ENCODE measurements at places on chromosomes 7 and 10. TPM values are rescaled to one million over a fixed set of nuclear protein-coding genes. Genes with fewer than 3 reads are reported as not detected.

- DNase-seq: no peak
Observed at GRCh38 chr10:24446739-24447138, 237.8 kb downstream of the KIAA1217 start.

DNA sequence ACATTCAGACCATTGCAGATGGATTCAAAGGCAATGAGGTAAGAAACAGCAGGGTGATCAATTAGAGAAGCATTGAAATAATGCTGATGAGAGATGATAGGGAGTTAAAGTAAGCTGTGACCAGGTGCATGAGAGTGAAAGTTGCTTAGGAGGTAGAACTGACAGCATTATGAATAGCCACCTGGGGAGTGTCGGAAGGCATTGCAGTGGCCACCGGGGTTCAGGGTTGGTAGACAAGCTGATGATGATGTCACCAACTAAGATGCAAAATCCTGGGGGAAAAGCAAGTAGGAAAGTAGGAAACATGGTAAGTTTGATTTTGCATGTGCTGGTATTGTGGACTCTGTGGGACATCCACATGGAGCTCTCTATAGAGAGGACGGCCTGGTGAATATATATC lies 211.9 kb upstream of the ETV1 start:
- DNase-seq: no peak

DNA sequence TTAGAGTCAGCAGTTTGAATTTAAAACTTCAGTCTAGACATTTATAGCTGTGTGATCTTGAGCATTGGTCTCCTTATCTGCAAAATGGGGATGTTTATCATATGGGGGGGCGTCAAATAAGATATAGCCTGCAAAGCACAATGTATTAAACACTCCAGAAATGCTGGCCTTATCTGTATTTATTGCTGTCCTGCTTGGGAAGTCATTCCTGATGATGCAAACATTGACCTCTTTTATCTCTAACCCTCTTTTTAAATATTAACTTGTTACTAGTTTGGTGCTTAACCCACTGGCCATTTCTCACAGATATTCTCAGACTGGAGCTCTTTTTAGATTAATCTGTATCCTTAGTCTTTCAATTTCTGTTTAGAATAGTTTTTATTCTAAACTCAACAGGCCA lies 13.2 kb downstream of the MRPS33 start:
- no peak for DNase-seq

DNA sequence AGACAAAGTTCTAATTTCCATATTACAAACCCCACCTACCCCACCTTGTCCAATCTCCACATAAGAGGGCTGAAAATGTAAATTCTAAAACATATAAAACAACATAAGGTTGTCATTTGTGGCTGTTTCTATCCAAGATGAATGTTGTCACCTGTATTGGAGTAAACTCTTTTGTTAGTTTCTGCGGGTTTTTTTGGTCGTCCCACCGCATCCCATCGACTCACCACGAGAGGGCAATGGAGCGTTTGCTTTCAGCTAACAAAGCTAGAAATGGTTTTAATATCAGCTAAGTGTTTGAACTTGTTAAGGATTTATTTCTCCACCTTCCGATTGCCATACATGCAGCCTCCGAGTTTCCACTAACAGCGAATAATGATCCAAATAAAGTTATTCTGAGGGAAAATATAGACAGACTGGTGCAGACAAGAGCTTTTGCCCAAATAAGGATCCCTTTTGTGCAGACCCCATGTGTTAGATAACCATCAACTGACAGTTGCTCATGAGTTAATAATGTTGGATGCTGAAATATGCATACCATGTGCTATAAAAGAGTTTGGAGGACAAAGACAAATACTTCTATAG lies 137.2 kb downstream of the ARID5B start:
- DNase-seq: peak; percentile 29

DNA sequence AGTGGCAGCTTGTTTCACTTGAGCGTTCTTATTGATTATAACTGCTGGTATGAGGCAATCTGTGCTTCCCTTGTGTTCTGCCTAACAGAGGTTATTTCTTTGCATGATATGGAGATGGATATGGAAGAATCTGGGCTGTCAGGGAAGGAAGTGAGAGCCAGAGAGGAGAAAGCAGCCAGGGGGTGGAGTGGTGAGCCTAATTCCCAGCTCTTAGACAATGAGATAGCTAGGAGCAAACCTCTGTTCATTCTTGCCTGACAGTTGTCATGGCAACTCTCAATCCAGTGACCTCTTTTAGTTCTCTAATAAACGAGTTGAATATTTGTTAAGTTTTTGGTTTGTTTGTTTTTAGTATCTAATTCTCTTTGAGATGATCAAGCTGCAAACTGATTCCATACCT lies 214.3 kb downstream of the NRG3 start:
- DNase-seq: no peak

DNA sequence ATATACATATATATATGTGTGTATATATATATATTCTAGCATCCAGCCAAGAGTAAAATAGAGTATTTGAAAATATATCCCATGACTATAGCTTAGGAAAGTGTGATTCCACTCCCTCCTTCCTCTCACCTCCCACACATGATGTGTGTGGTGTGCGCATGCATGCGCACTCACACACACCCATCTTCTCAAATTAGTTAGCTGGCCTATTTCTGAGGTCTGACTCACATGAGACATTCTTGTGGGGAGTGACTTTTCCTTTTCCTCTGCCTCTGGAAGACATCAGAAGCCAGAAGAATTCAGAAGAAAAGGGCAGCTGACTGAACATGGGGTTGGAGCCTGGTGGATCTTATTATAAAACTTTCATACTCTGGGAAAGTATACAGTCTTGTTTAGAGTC lies 793.5 kb upstream of the ZNF722 start:
- no peak for DNase-seq

DNA sequence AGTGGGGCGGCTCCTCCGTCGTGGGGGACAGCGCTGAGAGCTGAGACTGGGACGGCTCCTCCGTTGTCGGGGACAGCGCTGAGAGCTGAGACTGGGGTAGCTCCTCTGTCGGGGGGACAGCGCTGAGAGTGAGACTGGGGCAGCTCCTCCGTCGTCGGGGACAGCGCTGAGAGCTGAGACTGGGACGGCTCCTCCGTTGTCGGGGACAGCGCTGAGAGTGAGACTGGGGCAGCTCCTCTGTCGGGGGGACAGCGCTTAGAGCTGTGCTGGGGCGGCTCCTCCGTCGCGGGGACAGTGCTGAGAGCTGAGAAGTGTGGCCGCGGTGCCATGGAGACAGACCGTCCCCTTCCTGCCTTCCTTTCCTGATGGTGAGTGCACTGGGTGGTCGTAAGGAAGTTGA lies 136.4 kb downstream of the DYNC2I1 start:
- no peak for DNase-seq

DNA sequence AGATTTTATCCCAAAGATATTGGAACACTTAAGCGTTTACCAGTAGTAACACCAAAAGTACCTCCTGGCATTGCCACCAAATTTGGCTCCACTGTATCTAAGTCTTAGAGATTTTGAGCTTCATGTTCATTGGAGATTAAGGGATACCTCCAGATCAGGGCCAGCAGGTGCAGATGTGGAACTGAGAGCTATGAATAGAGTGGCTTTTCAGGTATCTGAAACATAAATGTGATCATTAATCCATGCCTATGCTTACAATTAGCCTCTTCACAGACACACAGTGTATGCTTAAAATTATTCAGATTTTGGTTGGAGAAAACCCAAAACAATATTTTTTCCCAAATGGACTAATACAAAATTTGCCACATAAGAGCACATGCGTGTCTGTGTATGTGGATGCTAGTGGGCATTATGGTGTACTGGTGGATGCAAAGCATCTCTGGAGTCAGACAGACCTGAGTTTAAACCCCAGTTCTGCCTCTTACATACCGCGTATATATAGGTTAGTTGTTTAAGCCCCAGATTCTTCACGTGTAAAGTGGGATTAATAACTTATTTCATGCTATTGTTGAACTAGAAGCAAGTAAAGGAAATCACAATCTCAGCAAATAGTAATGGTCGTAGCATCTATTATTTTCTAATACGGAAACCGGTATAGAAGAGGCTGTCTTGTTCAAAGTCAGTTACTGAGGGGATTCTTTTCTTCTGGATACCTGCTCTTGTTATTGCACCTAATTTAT lies 6.8 kb upstream of the LRRC4 start:
- DNase-seq: no peak

GRCh38 chr7:30223896-30224295 lies 60.5 kb upstream of the ZNRF2 start:
- DNase-seq: no peak

DNA sequence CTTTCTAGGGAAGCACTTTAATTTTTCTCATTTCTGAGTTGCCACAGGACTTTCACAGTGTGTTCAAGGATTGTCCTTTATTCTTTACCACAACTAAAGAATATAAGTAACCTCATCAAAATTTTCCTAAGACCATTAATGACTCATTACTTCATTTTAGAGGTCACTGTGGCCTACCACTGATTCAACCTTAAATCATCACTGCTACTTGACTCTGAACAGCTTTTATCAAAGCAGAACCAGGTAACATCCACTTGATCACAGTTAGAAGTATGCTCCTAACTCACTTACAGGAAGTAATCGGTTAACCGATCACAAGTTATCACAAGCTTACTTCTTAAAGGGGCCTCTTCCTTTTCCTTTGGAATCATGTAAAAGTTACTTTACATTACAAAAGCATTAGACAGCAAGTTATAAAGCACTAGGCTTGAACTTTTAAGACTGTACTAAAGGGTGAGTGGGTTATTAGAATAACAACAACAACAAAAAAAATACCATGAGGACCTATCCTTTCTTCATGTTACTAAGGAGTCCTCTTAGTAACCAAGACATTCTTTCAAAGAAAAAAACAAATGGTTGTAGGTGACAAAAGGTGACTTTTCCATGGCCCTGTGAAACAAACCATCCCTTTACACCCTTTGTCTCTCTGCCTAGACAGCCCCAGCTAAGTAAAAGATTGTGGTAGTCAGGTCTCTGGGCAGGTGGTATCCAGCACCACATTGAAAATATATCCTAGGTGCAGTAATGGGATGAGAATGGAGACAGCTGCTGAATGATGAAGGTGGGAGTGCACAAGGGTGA lies 40.0 kb upstream of the PDK4 start:
- no peak for DNase-seq

DNA sequence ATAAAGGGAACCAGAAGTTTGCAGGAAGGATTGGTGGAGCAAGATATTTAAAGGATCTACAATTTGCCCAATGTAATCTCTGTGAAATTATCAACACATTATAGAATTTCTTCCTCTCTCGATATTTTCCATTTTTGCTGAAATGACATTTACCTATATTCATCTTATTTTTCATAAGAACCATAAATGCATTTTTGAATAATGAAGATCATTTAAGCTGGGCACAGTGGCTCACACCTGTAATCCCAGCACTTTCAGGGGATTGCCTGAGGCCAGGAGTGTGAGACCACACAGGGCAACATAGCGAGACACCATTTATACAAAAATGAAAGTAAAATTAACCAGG lies 37.7 kb downstream of the CCDC71L start:
- DNase-seq: no peak

The CNOT4 gene
- total RNA-seq: 36.5 TPM

The UTF1 gene
- not detected for total RNA-seq

The JAKMIP3 gene
- total RNA-seq: 1.3 TPM

The TFR2 gene
- total RNA-seq: 0.38 TPM

The ACHE gene
- 9.2 TPM for total RNA-seq

The H2BK1 gene
- not detected for total RNA-seq

Data from mesothelial cell of epicardium (in vitro differentiated cells).